Endodermal cell (in vitro differentiated cells): ENCODE measurements at places on chromosomes 13 and 19. TPM values are rescaled to one million over a fixed set of nuclear protein-coding genes. Genes with fewer than 3 reads are reported as not detected.
A peak's percentile ranks its signal among the peaks of the same experiment; 100 is the strongest.

ZNF99 gene
- not detected in 2 replicates for total RNA-seq

TMEM38A gene
- total RNA-seq, result 6.6 to 9.2 TPM (median 6.8 TPM) in 3 replicates

GGN gene
- 0.93 and 0.99 TPM in 2 replicates for total RNA-seq

GRCh38 chr13:112934078-112934477 lies 34.9 kb upstream of the MCF2L start:
- DNase-seq, result no peak

- DNase-seq, result peak; percentile 78
These were observed 27.4 kb downstream of the EFNA2 start for GRCh38 chr19:1312767-1313694.
